Activated CD4-positive, alpha-beta T cell treated with anti-CD3 and anti-CD28 coated beads, Interleukin-2, amount 50 U/mL, for 24 hours (primary cell): ENCODE measurements at places on chromosomes 13 and 19.

DNA sequence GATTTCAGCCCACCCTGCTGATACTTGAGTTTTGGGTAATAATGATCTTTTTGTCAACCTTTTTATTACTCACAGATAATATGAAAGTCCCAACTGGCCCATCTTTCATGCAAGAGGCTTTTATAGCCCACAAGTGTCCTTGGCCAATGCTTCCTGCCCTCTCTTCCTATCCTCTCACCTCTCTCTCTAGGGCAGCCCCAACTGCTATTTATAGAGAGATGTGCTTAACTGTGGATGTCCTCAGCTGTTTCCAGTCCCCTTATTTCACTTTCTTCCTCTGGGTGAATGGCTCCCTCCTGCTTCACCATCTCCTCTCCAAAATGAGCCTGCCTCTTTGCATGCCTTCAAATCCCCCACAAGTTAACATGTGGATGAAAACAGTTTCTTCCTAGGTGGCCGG is 27.4 kb downstream of the ARHGEF7 start:
- no peak for DNase-seq

DNA sequence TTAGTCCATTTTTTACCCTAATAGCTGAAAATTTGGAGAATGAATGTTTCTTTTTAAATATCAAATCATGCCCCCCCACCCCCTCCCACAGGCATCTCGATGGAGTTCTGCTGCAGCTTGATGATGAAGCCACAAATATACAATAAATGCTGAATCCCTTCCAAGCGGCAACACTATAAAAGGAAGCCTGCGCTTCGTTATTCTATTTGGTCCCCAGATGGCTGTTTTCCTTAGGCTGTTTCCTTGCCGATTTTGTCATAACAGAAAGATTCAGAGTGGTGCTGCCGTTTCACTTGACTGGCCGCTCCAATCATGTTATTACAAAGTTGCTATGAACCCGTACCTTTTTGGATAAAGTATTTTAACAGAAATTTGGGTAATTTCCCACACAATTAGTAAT is 79.5 kb downstream of the MYO16 start:
- no peak for DNase-seq

DNA sequence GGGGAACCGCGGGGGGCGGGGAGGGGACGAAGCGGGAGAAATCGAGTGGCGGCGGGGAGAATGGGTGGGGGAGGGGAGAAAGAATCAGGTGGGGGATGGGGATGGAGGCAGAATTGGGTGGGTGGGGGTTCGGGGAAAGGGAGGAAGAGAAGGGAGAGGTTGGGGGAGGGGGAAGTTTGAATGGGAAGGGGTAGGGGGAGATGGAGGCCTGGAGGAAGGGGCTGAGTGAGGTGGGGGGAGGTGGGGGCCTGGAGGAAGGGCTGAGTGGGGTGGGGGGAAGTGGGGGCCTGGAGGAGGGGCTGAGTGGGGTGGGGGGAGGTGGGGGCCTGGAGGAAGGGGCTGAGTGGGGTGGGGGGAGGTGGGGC is 403 bp upstream of the ADAMTS10 start:
- no peak for DNase-seq

- no peak for DNase-seq
These were observed 5.2 kb downstream of the ZIC2 start for GRCh38 chr13:99986741-99987140.

DNA sequence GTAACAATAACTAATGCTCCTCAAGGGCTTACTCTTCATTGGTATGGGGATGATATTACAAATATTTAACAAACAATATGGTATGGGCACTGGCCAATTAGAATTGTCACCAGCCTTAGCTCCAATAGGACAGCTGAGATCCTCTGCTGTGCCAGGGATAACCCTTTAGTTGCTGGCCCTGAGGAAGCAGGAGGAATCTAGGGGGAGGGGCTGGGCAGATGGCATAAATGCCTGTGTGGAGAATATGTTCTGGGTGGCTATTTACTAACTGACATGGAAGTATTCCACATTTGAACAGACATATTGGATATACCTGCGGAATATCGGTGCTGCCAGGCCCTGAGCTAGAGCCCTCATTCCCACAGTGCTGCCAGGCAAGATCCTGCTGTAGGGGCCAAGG is 16.6 kb upstream of the LRCH1 start:
- DNase-seq = no peak

- no peak for DNase-seq
These were observed 5.7 kb upstream of the THSD1 start for GRCh38 chr13:52411629-52412028.

GRCh38 chr13:52036037-52036436 is 11.5 kb downstream of the UTP14C start:
- DNase-seq = no peak

DNA sequence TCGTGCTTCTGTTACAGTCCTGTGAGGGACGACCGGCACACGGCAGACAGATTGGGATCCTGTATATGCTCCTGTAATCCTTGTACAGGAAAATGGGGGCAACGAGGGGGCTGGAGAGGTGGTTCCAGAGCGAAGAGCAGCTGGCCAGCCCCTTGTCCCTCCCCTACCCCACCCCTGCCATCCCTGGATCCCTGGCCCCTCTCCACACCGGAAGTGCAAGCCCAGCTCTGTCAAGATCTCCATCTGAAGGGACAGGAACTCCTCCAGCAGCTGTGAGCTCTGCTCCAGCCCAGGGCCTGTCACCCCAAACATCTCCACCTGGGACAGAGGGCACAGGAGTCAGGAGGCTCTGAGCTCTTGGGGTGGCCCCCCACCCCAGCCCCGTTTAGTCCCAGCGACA is 5.5 kb upstream of the CCER2 start:
- DNase-seq = no peak

DNA sequence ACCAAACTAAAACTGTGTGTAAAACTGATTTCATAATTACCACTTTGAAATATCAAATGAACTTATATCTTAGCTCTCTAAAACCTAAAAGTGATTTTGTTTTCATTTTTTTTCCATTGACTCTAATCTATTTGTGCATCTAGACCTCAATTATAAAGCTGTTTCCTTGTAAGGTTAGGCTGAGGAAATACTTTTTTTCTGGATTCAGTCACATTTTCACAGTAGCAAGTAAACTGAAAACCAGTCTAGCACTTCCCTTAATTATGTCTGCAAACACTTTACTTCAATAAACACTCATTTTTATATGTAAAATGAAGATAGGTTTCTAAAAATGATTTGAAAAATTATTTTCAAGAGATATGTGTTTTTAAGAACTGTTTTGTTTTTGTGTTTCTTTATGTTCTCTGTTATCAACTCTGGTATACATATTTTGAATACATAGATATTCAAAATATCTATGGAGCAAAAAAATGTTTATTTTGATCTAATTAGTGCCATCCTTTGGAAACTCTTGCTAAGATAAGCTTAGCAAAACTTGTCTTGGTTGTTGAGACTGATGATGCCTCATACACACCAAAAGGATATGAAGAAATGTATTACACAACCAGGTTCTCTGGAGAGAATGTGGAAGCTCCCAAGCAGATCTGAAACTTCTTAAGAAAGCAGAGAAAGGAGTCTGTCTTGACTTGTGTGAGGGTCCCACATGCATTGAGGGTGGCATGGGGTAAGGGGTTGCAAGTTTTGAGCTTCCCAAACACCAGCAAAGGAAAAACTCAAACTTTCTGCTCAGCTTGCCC is 1887.4 kb downstream of the PCDH9 start:
- DNase-seq = no peak

DNA sequence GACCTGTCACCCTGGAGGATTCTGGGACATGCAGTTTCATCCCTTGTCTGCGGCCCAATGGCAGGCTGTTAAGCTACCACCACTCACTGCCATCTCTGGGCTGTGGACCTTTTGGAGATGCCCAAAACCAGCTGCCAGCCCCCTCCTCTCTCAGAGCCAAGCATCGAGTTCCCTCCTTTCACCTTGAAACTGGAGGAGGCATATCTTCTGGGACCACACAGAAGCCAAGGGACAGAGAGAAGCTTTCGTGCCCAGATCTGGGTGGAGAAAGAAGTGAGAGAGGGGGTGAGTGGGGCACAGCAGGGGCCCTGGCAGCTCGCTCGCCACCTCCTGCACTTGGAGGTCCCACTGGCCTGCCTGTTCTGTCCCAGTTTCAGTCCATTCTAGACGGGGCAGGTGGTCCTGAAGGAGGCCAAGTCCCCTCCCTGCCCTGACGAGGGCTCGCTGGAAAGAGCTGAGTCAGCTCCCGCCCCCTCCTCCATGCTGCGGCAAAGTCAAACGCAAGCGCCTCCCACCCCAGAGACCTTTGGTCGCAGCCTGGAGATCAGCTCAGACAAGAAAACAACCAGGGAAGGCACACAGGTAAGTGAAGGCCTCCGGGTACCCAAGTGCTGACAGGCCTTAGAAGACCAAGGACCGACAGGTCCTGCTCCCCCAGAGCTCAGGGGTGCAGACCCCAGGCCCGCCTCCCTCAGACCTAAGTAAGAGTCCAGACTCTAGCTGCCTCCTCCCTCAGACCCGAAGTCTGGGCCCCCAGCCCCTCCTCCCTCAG is 3.8 kb downstream of the BCAT2 start:
- DNase-seq = no peak

DNA sequence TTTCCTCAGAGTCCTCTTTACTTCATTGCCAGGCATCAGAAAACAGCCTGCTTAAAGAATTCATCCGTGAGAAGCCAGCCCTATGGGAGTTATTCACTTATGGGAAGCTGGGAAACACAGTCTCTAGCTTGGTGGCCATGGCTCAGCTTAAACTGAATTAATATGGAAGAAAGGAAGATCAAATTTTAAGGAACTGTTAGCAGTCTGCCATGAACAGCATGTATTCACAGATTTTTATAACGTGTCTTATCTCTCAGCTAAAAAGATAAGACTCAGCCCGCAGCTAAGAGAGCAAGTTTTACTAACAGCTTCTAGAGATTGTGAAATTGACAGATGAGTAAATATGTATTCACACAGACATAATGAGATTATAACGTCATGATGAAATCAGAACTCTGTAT is 253.7 kb upstream of the RXFP2 start:
- DNase-seq = no peak
